Activated T-cell treated with anti-CD3 and anti-CD28 coated beads, Interleukin-2, amount 50 U/mL, for 72 hours (primary cell): ENCODE measurements at places on chromosomes 5 and 9.

DNA sequence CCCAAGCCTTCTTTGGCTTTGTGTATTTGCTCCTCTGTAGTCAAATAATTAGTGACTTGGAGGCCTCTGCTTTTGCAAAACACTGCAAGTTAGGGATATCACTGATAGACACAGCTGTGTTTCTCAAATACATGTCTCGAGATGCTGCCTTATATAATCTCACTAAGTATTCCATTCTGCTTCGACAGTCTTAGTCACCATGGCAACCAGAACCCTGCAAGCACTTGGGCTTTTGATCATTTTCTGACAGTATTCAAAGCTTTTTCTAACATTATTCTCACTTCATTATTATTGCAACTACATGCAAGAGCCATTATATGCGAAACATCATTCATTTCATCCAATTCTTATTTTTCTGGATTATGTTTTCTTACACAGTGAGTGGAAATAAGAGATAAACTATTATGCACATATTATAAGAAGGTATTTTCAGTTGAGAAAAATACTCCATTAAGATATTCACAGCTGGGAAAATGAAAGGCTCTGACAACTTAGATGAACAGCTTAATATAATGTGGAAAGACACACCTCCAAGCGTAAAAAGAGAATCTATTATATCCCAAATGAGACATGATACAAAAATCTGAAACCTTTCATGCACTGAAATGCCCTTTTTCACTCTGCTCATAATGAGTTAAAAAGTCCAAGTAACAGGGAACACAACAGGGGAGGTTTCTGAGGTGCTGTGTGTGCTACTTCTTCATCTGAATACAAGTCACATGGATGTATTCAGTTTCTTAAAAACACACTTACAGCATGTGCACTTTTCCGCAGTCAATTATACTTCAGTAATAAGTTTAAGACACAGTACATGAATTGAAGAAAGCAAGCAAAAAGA, 93.9 kb downstream of the SCAI start:
- DNase-seq: no peak

DNA sequence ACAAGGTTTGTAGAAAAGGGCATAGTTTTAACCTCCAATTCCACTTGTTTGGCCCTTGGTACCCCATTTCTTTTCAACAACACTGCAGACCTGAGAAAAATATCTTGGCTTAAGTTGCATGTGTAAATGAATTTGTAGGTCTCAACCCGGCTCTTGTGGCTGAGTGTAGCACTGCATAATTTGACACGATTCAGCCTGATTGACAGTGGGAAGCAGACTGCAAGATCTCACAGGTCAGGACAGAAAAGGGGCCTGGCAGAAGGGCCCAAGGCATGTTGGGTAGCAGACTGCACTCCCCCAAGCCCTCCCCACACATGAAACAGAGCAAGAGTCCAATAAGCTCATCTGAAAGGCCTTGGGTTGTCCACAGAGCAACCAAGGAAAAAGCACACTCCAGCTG, 169.7 kb upstream of the SMARCA2 start:
- no peak for DNase-seq

DNA sequence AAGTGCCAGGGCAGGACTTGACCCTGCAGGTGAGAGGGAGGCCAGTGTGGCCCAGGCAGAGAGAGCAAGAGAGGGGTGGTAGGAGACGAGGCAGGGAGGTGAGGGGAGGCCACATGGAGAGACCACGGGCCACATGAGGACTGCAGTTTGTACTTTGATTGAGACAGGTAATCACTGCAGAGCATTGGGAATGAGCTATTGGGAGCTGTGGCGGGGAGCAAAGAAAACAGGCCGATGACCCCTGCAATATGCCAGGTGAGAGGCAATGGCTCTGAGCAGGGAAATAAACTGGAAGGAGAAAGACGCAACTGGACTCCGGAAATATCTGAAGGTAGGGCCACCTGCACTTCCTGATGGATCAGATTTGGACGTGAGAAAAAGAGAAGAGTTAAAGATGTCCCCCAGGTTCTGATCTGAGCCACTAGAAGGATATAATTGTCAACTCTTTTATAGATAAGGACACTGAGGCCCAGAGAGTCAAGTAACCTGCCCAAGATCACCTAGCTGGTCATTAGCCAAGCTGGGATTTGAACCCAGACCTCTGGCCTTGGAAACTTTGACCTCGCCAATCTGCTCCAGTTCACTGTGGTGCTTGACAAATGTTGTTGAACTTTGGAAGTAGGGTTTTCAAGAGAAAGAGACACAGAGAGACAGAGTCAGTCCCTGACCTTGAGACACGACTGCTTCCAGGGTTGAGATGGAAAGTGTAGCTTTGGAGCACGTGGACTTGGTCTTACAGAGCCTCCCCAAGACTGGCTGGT, 42.3 kb downstream of the DUSP1 start:
- no peak for DNase-seq

DNA sequence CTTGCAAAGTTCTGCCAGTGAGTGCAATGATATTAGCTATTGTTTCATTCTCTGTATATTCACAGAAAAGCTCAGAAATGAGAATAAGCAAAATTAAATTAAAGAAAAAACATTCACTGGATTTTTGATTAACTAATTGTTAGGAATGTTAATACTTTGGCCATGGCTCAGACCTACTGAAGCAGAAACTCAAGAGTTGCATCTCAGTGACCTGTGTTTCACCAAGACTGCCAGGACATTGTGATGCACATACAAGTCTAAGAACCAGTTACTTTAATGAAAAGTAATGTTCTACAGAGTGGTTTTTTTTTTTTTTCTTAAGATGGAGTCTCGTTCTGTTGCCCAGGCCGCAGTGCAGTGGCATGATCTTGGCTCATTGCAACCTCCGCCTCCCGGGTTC, 464.9 kb upstream of the NMUR2 start:
- no peak for DNase-seq

DNA sequence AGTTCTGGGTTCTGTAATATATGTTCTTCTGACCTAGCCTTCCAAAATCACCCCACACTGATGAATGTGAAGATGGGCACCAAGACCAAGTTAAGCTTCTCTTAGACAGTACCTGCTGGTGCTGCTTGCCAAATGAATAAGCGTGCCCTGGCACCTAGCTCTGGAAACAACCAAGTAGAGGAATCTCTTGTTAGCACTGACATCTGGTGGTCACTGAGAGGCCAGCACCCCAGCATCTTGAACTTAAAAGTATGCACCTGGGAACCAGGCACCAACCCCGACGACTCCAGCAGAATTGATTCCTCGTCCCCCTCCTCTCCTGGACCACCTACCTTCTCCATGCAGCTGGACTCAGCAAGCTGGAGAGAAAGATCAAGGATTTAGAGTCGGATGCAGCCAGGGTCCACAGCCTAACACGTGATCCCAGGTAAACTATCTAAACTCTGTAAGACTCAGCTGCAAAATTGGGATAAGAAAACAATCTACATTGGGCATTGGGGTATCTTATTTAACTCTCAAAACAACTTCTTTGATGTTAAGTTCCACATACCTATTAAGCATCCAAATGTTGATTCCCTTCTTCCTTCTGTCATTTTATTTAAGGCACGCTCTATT, 89.8 kb downstream of the SLC1A3 start:
- peak; percentile 34 for DNase-seq

DNA sequence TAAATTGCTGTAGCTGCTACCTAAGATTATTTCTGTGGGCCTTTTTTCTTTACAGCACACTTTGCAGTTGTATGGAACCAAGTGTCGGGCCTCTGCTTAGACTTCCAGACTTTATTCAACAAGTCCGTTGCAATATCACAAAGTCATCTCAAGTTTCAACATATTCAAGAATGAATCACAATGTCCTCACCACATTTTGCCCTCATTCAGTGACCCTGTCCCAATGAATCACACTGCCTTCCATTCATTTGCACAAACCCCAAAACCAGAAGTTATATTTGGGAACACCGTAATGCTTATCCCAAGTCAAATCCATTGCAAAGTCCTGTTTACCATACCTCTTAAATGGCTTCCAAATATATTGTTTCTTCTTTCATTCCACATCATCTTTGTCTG, 439.6 kb downstream of the CSNK1G3 start:
- DNase-seq: no peak

DNA sequence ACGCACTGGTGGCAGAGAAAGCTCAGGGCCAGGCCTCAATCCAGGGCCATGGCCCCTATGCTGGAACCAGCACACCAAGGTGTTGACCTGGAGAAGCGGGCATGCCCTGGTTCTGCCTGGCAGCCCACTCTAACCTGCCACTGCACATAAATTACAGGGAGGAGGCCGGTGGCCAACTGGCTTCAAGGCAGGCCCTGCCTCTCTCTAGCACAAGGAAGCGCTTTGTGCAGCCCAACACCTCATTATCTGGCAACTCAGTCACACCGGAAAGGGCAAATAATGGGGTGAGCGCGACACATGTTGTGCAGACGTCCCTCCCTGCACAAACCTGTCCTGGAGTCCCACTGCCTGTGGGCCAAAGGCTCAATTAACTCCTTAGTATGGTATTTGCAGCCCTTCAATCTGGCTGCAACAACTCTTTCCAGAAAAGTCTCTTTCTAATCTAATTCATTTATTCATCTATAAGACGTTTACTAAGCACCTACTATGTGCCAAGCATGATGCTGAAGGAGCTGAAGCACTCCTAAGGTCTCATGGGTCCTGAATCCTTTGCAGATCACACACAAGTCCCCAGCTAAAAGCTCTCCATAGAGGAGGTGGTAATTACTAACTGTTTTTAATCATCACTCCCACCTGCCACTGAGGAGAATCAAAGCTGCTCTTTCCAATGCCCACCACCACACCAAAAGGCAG, 24.9 kb downstream of the SHB start:
- no peak for DNase-seq

- no peak for DNase-seq
These were observed 890.0 kb upstream of the NUDT12 start for GRCh38 chr5:104452550-104452949.

DNA sequence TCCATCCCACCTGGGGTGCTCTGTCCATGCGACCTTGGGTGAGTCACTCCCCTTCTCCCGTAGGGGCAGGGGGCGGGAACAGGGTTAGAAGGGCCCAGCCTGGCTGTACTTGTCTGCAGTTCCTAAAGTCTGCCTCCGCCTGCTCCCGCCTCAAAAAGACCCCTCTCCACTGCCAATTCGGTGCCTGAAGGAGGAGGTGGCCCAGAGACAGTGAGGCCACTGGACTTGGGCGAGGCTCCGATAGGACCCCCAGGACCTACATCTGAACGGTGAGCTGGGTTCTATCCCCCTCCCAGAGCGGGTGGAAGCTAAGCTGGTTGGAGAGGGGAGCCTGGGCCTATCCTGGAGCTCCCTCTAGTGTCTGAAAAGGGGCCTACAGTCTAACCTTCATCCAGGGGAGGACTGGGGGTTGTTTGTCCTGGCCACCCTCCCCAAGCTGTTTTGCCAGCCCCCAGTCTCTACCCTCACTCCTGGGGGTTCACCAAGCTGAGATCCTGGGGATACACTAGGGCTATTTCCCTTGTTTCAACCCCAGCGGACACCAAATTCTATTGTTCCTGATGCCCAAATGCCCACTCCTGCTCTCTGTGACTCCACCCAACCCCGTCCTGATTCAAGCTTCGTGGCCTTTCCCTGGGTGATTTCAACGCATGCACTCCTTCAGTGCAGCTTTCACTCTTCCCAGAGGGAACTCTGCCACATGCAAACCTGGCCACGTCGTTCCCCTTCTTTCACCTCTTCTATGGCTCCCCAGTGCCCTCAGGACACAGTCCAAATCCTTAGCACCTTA, 6.1 kb upstream of the CRB2 start:
- peak; percentile 79 for DNase-seq

- no peak for DNase-seq
These were observed 1066.3 kb upstream of the NUDT12 start for GRCh38 chr5:104628911-104629310.

- no peak for DNase-seq
These were observed 25.4 kb downstream of the OGN start for GRCh38 chr9:92378865-92379560.

DNA sequence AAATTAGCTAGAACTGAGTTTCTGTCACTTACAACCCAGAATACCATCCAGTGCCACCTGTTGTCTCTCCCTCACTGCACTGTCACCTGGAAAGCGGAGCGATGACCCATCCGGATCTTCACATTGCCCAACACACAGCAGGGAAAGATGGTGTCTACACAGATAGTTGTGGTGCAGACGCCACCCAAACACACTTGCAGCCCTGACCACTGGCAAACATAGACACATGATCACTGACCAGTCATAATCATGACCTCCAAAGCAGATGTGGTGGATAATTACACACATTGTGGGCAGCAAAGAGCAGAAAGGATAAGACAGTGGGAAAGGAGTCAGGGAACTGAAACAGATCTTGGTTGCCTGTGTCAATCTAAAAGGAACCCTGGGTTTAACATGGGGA, 64.7 kb downstream of the GABBR2 start:
- no peak for DNase-seq

- no peak for DNase-seq
These were observed 28.1 kb downstream of the FREM1 start for GRCh38 chr9:14882090-14882489.

GRCh38 chr9:6096821-6097220, 81.4 kb upstream of the RANBP6 start:
- DNase-seq: peak; percentile 14

DNA sequence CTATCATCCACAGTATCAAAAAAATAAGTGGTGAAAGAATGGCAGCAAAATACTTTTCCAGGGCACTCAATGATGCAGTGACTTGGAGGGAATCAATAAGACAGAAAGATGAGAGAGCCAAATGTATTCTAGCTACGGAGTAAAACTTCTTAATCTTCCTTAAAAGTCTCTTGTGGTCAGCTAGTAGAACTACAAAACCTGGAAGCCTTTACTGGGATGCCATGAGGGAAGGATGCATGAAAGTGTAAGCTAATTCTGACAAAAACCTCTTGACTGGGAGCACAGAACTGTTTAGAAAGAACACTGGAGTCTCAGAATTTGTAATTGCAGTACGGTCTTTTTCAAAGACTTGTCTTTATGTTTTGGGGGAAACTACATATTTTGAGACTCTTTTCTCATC, 432.8 kb upstream of the PTPRD start:
- no peak for DNase-seq

DNA sequence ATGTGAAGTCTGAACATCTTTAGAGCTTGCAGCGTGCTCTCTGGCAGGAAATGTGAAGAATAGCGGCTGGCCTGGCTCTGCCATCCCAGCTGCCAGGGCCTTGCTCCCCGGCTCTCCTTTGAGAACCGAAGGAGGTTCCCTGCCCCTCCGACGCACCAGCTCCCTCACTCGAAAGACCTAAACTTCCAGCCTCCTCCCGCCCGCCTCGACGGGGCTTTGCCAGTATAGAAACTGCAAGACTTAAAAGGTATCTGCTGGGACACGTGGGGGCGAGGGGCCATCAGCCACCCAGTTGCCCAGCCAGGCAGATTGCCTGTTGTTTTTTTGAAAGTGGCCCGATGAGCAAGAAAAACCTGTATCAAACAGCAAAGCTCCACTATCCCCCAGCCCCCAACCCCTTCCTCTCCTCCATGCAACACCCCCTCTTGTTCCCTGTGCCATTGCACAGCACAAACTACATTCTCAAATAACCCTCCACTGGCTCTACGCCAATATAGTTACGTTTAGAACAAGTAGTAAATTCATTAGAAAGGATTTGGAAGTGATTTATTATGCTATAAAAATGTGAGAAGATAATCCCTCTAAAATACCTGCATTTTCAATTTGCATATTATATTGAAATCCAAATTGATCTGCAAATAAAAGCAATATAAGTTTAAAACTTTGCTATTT, 331.9 kb downstream of the MED10 start:
- DNase-seq: no peak
